Non-pigmented ciliary epithelial cell (primary cell): ENCODE measurements at places on chromosomes 2 and 18.

DNA sequence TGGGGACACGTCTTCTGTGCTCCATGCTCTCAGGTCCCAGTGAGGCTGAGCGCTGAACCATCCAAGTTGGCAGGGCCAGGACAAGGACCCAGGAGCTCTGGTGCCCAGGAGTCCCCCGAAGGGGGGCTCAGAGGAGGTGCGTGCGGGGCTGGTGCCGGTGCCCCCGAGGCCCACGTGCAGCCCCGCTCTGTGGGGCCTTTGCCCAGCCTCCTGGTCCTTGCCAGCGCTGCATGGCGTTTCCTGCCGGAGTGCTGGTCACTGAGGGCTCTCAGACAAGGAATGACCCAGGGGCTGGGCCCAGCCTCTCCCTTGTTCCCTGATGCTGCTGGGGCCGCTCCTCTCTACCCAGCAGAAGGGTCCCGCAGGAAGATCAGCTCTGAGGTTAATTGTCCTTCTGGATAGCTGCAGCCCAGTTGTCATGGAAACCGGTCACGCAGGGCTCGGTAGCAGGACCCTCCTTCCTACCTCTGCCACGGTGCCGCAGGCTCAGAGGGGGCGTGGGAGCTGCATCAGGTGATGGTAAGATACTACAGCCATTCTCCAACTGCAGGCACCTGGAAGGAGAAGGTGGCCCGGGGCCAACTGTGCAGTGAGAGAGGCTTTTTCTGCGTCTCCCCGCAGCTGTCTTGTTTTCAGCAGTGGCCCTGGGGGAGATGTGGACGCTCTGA lies 64.5 kb downstream of the RRM2 start:
- DNase-seq, result no peak

DNA sequence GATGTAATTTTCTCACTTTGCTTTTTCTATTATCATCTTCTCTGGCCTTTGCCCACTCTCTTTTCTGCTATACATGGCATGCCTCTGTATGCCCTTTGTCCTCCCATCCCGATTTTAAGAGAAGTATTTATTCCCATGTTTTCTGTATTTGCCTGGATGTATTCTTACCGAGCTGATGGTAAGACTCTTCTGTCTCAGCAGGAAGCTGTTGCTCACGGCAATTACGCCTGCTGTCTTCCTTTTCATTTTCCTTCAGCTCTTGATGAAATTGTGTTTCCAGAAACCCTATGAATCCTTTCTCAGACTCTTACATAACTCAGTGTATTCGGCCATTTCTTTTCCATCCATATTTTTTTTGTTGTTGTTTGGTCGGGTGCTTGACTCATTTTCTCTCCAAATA lies 121.6 kb downstream of the SP3 start:
- DNase-seq, result no peak

DNA sequence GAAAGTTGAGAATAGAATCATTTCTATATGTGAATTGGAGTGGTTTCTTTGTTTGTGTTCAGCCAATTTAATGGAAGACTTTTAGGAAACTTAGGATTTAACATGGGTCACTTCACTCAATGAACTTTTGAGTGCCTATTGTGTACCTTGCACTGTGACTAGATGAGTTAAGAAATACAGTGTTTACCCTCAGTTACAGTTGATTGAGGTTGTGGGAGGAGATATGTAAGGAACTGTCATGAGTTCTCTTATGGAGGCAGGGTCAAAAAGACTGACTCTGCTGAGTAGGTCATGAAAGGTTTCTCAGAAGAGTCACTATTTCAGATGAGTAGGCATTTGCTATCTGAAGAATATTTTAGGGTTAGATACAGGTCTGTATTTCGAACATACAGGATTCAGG lies 98.6 kb downstream of the RAB3GAP1 start:
- no peak for DNase-seq

GRCh38 chr2:143720095-143720664 lies 591.0 kb downstream of the ARHGAP15 start:
- DNase-seq, result no peak

DNA sequence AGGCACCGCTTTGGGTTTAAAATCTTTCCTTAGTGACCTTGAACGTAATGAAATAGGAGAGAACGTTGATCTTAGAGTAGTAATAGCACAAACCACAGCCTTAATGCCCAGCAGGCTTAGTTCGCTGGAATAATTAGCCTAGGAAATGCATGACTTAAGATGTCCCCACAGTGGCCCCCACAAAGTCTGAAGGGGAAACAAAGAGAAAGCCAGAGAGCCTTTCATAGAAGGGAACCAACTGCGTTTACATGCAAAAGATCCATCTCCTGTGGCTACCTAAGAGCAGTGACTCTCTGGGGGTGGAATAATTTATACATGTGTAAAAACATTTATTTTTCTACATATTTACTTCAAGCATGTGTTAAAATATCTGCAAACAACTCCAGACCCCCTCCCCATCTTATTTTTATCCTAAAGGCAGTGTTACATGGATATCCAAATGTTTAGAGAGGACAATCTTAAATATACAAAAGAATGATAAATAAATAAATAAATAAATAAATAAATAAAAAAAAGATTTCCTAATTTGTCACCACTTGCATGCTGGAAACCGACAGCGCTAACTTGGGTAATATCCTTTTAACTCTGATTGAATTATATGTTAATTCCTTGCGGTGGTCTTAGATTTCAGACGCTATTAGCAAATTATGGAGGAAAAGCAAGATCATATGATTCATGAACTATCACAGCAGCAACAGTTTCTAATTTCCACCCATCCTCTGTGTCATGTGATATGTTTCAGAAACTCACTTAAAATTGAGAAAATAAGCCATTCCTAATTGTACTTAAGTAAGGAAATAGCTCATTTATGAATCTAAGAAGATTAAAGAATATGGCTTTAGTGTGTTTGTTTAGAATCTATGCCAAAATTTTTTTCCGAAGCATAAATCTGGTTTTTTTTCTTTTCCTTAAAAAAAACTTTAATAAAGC lies 23.4 kb upstream of the CYP1B1 start:
- no peak for DNase-seq

GRCh38 chr2:69720404-69720803 lies 21.5 kb upstream of the ANXA4 start:
- no peak for DNase-seq

GRCh38 chr2:88690591-88691338 lies 708 bp upstream of the RPIA start:
- DNase-seq, result no peak

DNA sequence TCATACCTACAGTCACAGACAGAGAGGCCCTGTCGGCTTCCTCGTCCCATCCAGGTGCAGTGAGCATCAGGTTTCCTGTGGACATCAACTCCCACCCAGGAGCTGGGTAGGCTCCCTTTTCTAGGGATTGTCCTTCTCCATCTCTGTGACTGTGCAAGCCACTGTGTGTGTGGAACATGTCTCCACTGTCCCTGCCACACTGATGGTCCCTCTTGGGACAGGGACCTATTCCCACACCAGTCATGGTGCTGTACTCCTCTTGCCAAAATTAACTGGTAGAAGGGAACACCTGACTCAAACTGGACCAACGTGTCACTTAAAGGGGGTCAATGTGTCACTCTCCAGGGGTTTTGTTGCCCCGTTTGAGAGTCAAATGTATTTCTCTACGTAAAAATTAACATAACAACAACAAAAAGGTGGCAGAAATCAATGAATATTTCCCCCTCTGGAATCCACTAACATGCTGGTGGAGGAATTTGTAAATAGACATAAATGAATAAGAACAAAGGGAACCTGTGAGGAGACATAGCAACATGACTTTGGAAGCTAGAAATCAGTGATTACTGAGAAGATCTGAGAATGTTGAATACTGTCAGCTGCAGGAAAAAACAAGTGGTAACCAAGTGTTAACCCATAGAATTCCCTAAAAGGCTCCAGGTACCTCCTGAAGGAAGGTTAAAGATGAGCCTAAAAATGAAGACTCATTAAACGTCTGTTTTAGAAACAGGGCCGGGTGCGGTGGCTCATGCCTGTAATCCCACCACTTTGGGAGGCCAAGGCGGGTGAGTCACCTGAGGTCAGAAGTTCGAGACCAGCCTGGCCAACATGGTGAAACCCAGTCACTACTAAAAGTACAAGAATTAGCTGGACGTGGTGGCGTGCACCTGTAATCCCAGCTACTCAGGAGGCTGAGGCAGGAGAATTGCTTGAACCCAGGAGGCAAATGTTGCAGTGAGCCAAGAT lies 40.4 kb downstream of the SH2D6 start:
- no peak for DNase-seq

DNA sequence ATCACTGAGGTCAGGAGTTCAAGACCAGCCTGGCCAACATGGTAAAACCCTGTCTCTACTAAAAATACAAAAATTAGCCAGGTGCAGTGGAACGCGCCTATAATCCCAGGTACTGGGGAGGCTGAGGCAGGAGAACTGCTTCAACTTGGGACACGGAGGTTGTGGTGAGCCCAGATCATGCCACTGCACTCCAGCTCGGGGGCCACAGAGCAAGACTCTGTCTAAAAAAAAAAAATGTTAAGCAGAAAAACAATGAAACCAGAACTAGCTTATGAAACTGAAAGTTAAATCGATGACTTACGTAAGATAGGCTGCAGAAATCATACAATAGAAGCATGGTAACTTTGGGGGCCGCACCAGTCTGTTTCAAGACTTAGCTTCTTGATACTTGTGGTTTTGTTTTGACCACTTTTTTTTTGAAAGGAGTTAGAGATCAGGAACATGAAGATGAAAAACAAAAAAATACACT lies 6.2 kb upstream of the GPR155 start:
- DNase-seq, result no peak

- no peak for DNase-seq
These were observed 2.1 kb downstream of the ASB1 start for GRCh38 chr2:238428866-238429265.

DNA sequence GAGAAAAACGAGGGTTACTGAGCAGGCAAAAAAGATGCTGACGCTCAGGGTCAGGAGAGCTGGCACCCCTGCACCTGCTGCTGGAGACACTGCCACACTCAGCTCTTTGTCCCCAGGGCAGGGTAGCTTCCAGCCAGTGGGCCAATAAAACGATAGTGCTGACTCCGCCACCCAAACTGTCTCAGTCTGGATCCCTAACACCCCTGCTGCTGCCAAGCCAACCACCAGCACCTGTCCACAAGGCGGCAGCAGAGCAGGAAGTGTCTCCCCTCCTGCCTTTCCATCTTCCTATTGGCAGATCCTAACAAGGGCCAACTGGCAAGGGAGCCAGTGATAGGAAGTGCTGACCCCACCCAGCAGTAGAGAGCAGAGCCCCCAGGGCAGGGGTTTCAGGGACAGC lies 531.5 kb upstream of the SALL3 start:
- no peak for DNase-seq

DNA sequence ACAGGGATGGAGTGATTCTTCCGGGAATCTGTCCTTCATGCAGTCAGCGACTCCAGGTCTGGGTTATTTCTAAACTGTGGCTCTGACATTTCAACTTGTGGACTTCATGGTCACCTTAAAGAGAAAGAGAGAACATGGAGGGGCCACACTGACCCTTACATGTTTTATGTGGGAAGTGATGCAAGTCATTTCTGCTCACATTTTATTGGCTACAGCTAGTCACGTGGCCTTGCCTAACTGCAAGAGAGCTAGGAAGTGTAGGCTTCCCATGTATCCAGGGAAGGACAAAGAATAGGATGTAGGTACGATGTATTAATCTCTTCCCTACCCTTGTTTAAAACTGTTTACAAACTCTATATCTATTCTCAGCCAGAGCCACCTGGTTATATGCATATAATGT lies 30.3 kb upstream of the AFTPH start:
- no peak for DNase-seq

DNA sequence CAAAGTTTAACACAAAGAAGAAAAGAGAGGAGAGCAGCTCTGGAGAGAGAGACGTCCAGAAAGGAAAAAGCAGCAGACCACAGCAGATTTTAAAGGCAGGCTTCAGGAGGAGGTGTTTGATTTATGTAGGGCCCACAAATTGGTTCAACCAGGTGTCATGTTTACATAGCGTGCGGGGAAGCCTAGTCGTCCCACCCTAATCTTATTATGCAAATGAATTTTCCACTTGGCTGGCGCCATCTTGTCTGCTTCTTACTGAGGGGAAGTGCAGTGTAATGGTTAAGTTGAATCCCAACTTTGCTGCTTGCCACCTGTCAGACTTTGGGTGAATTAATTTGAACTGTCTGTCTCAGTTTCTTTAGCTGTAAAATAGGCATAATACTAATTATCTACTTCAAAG lies 282.4 kb upstream of the CYRIA start:
- no peak for DNase-seq

DNA sequence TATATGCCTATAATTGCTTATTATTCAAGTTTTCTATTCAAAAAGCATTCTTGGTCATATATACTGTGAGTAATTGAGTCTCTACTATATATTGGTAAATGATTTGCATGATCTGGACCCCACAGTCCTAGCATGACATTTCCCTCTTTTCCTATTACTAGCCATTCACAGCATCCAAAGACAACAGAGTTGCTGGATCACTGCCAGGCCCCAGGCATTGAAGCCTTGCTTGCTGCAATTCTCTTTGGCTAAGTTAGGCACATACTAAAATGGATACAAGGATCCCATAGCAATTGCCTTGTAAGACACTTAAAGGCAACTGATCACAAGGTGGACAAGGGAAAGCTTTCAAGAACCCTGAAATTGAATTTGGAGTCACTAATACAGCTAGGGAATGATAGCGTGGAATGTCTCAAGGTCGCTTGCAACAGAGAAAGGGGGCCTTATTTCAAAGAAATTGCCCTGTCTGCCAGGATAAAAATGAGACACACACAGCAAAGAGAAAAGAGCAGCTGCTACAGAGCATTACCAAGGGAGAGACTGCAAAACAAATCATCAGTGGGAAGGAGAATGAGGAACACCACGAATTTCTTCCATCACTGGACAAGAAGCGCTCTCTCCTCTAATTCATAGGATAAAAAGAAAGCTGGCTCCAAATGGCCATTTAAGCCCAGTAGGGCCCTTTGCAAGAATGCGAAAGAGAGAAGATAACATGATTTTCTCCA lies 77.1 kb upstream of the EPHA4 start:
- DNase-seq, result no peak

GRCh38 chr2:241561832-241562231 lies 3.3 kb downstream of the BOK start:
- DNase-seq, result no peak

GRCh38 chr2:19035238-19035637 lies 323.2 kb downstream of the OSR1 start:
- DNase-seq, result no peak

DNA sequence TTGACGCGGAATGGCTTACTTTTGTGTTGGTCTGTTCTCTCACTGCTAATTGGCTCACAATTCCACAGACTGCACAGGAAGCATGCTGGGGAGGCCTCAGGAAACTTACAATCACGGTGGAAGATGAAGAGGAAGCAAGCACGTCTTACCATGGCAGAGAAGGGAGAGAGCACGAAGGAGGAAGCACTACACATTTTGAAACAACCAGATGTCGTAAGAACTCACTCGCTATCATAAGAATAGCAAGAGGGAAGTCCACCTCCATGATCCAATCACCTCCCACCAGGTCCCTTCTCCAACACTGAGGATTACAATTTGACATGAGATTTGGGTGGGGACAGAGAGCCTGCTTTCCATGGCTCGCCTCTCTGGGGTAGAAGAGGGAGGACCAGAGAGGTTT lies 106.2 kb downstream of the KCNF1 start:
- no peak for DNase-seq

GRCh38 chr2:68819556-68819955 lies 51.6 kb downstream of the BMP10 start:
- DNase-seq, result no peak

GRCh38 chr2:8575038-8575833 lies 106.6 kb upstream of the ID2 start:
- DNase-seq, result no peak

- DNase-seq, result no peak
These were observed 64.1 kb downstream of the CPS1 start for GRCh38 chr2:210620456-210620855.
